A673 (cell line): ENCODE measurements at places on chromosomes 2 and 18.

GRCh38 chr2:76314271-76315020 is 603.7 kb upstream of the GCFC2 start:
- peak; percentile 70 for DNase-seq

- no peak for DNase-seq
Observed at GRCh38 chr18:10420561-10421352, 33.7 kb upstream of the APCDD1 start.

- DNase-seq = peak; percentile 4
Observed at GRCh38 chr2:162422894-162423293, 79.0 kb downstream of the GCA start.

DNA sequence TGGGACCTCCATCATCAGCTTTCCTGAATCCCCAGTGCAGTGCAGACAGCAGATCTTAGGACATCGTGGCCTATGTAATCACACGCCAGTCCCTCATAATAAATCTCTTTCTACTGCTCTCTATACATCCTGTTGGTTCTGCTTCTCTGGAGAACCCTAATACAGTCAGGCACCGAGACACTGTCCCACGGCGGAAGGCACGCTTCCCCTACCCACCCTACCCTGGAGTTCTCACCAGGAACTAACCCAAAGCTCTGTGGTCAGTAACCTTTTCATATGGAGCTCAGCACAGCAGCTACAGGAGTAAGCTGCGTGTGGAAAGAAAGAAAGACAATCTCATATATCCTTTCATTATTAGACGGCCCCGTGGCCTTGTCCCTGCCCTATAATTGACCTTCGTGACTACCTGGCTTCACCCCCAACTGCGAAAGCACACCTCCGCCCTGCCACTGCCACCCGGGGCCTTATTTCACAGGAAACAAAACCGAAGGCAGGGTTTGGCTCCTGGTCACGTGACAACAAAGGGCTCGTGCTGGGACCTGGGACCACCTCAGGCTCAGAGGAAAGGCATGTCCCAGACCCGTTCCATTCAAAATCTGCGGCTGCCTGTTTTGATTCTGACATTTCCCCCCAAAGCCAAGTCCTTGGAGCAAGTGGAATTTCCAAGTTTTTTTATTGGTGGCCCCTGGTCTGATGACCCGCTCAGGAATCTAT is 99.7 kb upstream of the ODC1 start:
- DNase-seq = no peak

- DNase-seq = no peak
Observed at GRCh38 chr2:163859951-163860350, 124.1 kb upstream of the FIGN start.

GRCh38 chr2:235939471-235939870 is 228.7 kb downstream of the GBX2 start:
- DNase-seq = no peak

GRCh38 chr2:18402831-18403230 is 157.6 kb downstream of the RDH14 start:
- no peak for DNase-seq

DNA sequence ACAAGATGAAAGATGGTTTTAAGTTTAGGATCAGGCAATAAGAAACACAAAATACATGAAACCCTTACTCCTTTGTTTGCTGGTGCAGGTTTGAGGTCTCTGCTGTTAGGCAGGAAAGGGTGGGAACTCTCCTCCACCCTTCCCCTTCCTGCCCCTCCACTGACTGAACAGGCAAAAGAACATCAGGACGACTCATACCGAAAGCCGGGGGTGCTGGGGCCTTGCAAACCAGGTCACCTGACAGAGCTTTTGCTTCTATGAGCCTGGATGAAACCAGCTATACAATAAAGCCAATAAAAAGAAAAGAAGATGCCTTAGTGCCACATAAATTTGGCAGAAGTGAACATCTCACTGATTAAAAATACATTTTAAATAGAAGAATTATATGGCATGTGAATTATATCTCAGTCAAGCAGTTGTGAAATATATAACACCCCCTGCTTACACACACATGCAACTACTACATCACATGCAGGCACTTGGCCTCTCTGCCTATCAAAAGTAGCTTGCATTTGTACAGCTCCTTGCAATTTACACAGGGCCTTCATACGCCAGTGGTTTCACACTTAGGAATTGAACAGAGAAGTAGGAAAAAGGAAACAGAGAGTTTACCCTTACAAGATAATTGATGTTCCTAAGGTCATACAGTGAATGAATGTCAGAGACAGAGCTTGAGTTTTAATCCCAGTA is 215.1 kb upstream of the TRIB2 start:
- peak; percentile 24 for DNase-seq

DNA sequence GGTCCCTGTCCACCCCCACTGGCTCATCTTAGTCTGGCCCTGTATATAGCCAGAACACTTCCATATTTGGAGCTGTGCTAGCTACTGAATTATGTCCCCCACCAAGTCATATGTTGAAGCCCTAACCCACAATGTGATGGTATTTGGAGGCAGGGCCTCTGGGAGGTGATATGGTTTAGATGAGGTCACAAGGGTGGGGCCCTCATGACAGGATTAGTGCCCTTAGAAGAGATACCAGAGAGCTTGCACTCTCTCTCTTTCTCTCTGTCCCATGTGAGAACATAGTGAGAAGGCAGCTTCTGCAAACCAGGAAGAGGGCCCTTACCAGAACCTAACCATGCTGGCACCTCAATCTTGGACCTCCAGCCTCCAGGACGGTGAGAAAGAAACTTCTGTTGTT is 31.2 kb downstream of the ALPK2 start:
- DNase-seq = no peak

DNA sequence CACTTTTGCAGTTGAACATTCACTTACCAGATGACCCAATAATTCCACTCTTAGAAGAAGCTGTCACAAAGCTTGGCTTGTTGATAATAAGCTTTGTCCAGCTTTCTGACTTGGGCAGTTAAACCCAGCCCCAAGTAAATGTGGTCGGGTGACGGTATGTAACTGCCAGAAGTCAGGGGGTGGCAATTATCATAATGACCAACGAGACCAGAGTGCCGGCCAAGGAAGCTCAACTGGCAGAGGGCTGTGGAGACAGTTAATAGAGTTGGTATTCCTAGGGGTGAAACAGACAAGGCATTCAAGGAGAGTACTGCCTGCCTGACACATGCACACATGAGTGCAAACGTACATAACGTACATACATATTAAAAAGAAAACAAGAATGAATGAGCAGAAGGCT is 116.7 kb downstream of the EIPR1 start:
- DNase-seq = no peak

GRCh38 chr18:23990474-23991410 is 23.8 kb upstream of the TTC39C start:
- DNase-seq = no peak

GRCh38 chr2:23467618-23468017 is 82.6 kb downstream of the KLHL29 start:
- no peak for DNase-seq

DNA sequence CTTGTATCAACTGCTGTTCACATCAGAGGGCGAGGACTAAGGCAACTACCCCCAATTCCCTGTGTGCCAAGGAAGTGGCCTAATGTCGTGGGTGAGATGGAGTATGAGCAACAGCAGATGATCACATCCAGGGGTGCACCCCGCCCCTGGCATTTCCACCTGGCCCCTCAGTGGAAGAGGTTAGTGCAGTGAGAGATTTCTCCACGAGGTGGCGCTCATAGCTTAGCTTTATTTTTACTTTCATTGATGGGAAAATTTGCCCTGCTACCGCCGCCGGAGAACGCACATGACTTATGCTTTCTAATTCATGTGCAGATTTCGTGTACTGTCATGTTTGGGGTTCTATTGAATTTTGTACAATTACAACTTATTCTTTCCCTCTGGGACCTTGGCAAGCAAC is 470.6 kb upstream of the MEX3C start:
- DNase-seq = peak; percentile 87

DNA sequence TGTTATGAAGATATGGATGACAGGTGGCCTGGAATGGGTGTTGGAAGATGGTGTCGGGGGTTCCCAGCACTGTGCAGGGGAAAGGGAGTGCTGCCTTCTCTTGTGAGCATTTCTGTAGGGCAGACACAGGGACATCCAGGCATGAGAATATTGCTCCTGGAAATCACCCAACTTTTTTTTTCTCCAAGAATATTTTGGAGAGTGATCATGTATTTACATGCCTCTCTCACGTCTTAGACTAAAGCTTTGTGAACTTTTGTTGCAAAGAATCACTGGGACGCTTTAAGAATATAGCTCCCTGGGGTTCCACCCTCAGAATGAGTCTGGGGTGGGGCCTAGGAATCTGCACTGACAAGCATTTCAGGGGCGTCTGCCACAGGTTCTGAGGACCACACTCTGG is 68.7 kb downstream of the VWA3B start:
- DNase-seq = no peak

GRCh38 chr2:3662239-3662638 is 4.2 kb downstream of the ALLC start:
- DNase-seq = peak; percentile 66

DNA sequence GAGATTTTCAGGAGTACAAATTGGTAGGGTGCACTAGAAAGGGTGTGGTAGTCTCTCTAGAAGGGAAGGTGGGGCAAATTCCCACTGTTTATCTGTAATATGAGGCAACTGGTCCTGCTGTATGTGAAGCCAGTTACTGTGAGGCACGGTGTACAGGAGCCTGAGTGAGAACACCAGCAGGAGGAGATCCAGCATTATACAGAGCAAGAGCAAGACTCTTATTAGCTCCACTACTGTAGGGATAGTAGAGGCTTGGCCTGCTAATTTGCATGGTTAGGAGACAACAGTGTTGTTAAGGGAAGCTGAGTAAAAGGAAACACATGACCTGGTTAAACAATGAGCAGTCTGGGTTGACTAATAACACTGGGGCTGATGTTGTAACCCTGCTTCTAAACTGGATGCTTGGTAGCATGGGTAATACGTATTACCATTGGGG is 76.3 kb upstream of the WDSUB1 start:
- peak; percentile 3 for DNase-seq

DNA sequence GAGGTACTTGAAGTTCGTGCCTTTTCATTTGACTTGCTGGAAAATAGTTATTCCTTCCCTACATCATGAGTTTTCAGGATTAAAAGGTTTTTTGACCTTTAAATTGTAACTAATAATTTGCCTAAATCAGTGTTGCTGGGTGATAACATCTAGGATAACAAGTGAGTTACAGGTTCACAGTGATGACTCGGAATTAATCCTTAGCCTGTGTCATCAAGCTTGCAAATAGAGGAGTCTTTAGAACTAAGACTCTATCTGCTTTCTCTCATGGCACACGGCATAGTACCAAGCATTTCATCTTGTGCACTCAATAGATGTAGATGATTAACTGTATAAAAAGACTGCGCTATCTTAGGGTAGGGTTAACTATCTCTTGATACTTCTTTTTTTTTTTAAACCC is 79.5 kb downstream of the CAMKMT start:
- DNase-seq = no peak

- no peak for DNase-seq
Observed at GRCh38 chr2:187702157-187702556, 147.9 kb upstream of the TFPI start.

DNA sequence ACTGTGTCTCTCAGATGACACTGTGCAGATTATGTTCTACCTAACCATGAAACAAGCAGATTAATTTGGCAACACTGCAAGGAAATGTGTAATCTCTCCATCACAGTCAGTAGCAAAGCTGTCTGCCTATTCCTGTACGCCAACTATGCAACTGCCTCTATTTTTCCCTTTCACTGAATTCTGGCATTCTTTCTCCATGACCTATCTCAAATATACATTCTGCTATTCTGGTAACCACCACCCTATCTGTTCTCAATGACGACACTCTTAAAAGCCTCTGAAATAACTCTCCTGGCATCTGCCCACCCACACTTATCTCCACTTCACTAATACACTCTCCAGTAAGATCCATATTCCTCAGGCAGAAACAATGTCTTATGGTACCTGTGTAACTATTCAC is 78.7 kb downstream of the ABCA12 start:
- peak; percentile 6 for DNase-seq

GRCh38 chr2:71813807-71814470 is 333.7 kb downstream of the CYP26B1 start:
- no peak for DNase-seq

- no peak for DNase-seq
Observed at GRCh38 chr18:32284284-32284683, 94.4 kb downstream of the MEP1B start.

GRCh38 chr2:18243816-18244215 is 316.6 kb downstream of the RDH14 start:
- DNase-seq = peak; percentile 34

DNA sequence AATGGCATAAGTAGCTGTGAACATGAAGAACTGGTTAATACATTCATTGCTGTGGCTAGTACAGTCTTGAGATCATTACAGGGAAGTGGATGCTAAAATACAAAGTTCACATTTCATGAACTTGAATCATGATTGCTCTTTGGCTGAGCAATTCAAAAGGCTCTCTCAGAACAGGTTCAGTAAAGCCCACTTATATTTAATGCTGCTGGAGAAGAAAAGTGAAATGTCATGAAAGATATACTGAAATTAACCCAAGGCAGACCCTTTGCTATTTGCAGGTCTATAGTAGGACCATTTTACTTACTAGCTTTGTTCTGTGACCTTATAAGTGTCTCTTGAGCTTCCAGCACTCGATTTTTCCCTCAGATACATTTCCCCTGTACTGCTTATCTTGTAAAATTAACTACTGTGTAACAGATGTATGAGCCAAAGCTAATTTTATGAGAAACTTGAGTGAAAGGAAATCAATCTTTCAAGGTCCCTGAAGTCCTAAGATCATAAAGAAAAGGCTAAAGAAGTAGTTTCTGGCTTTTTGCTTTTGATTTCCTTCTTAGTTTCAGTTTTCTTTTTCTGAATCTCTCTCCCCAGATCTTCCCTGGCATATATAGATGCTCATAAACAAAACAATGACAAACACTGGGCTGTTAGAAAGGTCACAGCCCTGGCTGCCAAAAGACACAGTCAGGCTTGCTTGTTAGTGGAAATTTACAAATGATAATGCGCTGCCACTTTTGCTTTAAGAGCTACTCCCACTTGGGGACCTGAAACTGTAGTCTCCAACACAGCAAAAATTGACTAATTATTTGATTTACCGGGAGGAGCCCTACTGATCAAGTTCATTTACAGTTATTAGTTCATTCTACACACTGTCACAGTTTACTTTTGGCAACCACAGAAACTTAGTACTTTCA is 132.7 kb upstream of the XPO1 start:
- DNase-seq = no peak
